ENCODE measurements at places on chromosomes 4 and X.
A peak's percentile ranks its signal among the peaks of the same experiment; 100 is the strongest.

DNA sequence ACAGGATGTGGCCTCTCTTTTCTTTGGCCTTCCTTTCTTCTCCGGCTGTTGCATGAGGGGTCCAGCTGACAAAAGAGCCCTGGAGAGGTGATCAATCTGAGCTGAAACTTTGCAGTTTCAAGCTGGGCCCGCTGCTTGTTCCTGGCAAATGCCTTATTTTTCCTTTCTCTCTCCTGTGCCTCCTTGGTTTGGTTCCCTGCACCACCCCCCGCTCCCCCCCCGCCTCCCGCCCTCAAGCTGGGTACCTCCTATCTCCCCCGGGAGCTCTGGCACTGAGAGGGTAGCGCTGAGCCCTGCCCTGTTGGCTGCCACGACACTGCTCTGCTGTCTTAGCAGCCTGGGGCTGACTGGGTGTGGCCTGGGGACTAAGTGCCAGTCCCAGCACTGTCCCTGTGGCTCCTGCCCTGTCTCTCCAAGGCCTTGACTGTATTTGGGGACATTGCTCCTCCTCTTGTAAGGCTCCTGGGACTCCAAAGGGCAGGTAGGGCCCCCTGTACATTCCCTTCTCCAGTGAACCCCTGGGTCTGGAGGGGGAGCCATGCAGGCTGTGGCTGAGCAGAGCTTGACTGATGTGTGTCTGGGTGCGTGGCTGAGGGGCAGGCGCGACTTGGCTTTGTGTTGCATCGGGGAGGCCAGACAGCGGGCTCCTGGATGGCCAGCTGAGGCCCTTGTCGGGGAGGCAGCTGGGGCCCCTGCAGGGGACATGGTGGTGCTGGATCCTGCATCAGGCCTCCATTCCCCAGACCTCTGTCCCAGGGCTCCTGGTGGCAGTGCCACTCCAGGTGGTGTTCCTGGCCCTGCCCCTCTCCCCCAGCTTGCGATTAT, 1.1 kb downstream of the PLXNA3 start:
- no peak for DNase-seq

DNA sequence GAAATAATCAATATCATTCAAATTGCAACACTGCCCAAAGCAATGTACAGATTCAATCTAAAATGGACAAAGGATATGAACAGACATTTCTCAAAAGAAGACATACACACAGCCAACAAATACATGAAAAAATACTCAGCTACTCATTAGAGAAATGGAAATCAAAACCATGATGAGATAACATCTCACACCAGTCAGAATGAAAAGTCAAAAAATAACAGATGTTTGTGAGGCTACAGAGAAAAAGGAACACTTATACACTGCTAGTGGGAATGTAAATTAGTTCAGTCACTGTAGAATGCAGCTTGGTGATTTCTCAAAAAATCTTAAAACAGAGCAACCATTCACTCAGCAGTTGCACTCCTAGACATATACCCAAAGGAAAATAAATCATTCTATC, 205.2 kb downstream of the DKK2 start:
- no peak for DNase-seq

GRCh38 chr4:172411149-172411548, 597.9 kb downstream of the GALNTL6 start:
- no peak for DNase-seq

DNA sequence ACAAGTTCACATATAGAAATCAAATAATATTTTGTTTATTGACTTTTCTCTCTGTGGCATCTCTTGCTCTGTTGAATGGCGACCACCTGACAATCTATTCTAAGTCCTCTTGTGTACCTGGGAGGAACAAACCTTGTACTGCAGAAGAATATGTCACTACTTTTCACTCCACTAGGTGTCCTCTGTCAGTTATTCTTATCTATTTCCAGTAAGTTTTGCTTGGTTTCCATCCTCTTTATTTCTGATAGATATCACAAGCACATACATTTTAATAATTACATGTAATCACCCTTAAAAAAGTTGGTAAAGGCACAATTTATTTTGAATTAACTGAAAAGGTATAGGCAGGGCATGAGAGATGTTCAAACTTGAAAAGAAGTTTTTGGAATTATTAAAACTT, 238.4 kb downstream of the SNCA start:
- no peak for DNase-seq

- DNase-seq = no peak
These were observed 13.3 kb upstream of the TMEM131L start for GRCh38 chr4:153452658-153453378.

- DNase-seq = no peak
These were observed 2.2 kb downstream of the SPP1 start for GRCh38 chr4:87977521-87978278.

GRCh38 chrX:153507484-153508178, 9.8 kb upstream of the ATP2B3 start:
- DNase-seq = peak; percentile 66

DNA sequence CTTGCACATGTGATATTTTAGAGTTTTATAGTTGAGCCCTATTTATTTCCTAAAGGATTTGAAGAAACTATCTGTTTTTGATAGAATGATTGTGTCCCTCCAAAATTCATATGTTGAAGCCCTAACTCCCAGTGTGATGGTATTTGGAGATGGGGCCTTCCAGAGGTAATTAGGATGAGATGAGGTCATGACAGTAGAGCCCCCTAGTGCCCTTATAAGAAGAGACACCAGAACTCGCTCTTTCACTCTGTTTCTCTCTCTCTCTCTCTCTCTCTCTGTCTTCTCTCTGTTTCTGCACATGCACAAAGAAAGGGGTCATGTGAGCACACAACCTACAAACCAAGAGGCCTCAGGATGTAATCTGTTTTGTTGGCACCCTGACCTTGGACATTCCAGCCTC, 921.9 kb upstream of the DIAPH2 start:
- no peak for DNase-seq

DNA sequence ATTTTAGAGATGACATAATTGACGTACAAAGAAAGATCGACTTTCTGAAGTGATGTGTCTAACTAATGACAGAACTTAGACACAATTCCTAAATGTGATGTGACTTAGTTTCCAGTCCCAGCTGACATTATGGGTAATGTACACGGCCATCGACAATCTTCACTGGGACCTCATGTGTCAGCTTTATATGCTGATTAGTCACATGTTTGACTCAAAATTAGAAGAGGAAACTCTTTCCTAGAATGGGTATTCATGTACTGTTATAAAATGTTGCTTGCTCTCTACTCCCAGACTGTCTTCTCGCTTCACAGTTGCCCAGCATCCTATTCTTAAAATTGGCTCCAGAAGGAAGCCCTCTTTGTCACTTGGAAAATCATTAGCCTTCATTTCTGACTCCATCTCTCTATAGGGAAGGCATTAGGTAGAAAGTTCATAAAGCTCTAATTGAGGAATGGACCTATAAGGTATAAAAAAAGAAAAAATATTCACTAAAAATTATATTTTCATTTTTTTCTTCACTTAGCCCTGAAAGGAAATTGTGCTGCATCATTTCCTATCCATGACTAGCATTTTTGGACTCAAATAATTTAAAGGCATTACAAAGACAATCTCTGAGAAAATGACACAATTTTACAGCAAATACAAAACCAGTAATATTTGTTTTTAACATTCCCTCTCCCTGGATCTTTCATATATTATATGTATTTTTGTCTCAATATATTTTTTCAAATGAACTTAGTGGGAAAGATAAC, 554.6 kb downstream of the INPP4B start:
- DNase-seq = no peak

DNA sequence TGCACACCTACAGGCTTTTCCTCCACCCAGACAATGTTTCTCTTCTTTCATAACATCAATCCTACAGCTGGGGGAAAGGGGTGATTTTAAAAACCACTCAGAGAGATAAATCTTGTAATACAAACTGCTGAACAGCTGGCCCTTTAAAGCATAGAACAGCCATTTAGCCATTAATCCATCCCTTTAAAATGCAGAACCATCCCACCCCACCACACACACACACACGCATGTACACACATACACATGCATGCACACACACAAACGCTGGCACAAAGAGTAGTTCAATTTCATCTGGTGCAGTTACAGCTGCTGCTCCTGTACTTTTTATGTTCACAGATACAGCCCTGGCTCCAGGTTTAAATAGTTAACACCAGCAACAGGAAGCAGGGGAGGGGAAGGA, 426.1 kb downstream of the MID1IP1 start:
- DNase-seq = no peak

DNA sequence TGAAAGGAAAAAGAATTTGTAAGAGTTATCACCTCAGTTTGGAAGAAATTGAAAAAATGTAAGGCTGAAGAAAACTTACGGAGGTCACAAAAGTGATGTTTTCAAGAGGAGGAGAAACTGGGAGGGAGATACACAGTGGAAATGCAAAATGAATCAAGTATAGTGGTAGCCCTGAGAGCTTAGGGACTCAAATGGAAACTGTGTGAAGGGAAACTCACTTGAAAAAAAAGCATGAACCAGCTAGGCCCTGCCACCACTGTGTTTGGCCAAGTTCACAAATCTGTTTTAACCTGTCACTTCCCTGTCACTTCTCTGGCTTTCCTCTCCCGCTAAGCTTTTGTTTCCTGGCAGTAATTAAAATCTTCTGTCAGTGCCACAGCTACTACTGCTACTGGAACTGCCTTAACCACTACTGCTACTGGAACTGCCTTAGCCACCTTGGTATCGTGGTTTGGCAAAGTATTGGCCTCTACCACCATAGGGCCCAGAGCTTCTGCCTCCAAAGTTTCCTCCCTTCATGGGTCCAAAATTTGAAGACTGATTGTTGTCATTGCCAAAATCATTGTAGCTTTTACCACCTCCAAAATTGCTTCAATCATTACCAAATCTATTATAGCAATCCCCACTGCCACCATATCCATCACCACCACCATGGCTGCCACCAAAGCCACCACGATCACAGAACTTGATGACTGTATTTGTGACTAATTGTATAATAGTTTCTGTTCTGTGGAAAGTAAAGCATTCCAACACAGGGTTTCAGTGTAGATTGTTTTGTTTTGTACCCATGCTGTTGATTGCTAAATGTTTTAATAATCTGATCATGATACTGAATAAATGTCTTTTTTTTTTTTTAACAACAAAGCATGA, 41.5 kb downstream of the SMARCA5 start:
- DNase-seq = no peak

DNA sequence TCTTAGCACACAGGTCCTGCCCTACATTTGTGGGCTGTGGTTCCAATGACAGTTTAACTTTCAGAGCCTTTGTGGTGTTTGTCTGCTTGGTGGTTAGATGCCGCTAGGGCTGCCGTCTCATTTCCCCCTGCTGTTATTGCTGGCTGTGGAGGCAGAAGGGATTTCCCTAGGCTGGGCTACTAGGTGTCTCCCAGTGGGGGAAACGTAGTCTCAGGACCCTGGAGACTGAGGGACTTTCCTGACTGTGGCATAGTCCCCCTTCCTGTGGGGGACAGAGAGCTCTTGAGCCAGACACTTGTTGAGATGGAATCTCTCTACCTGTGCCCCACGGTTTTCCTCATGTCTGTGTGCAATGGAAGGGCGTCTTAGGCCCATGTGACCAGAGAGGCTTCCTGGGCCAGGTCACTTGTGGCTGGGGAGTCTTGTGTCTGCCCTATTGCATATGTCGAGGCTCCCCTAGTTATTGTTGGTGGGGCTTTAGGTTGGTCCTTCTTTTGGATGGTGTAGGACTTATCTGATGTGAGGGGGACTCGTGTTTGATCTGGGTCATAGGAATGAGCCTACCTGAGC, 68.2 kb downstream of the ARHGAP10 start:
- peak; percentile 28 for DNase-seq

- no peak for DNase-seq
These were observed 579.6 kb downstream of the NLGN4X start for GRCh38 chrX:5648941-5649568.

DNA sequence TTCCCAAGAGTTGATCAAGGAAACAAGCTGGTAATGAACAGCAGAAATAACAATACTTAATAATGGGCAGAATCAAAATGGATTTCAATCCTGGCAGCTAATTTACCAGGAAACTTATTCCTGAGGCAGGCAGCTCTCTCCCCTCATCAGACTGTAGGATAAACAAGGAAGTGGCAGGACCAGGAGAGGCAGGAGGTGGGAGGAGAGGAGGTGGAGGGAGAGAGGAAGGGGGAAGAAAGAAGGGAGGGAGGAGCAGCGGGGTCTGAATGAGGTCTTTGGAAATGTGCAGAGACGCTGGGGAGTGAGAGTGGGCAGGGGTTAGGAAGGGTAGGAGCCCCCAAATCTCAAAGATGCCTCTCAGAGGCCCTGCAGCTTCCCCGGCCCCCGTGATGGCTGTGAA, 231.5 kb downstream of the BCOR start:
- no peak for DNase-seq

- no peak for DNase-seq
These were observed 332.8 kb downstream of the GASK1B start for GRCh38 chr4:157840034-157840433.

DNA sequence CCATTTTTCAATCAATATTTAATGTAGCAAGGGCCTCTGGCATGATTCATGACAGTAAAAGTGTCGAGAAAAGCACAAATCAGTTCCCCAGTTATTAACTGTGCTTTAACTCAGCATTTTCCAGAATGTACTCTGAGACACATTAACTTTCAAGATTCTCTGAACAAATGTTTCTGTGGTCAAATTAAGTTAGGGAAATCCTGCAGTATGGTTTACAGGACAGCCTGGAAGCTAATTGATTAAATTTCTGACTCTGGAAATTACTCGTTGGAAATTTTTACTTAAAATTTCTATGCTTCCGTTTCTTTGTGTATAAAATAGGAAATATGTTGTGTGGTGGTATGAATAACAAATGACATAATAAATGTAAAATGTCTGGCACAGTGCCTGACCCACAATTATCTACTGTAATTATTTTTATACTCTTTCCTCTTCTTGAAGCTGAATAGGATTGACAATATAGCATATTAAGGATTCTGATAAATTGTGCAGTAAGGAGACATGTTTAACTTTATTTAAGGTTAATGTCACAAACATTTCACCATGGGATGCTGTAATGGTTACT, 33.7 kb downstream of the STK32B start:
- DNase-seq = no peak
